ENCODE measurements at places on chromosomes 13 and 19.

- DNase-seq, result no peak
Observed at GRCh38 chr13:77374786-77375185, 47.9 kb upstream of the MYCBP2 start.

GRCh38 chr13:91726671-91727070, 328.2 kb downstream of the GPC5 start:
- DNase-seq, result no peak

DNA sequence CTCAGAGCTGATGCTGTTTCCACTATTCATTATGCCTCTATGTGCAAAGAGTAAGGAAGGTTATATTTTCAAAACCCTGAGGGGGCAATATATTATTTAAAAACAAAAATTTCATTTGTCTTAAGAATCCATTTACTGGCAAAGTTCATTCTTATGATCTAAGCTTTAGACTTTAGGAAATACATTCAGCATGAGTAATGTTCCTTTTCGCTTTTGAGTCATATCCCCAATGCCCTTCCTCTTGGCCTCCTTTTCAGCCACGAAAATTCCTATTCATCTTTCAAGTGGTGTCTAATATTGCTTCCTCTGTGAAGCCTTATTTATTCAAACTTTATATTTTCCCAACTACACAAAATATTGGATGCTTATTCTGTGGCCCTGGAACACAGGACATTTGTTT, 1317.0 kb downstream of the PCDH9 start:
- peak; percentile 76 for DNase-seq

GRCh38 chr13:33134213-33134612, 118.0 kb downstream of the KL start:
- DNase-seq, result peak; percentile 23

DNA sequence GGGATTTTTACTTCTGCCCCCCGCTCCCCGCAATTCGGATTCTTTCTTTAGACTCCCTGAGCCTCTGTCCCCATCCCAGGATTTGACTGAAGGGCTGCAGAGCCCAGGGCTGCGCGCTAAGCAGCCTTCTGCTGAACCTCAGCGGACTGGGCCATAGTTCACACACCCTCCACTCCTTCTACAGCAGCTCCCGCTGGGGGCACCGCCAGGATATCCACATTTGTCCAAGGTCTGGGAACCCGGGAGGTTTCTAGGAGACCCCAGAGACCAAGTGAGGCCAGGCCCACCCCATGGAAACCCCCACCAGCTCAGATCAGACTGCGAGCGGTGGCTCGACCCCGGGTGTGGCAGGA, 463.3 kb downstream of the ITGBL1 start:
- DNase-seq, result no peak

DNA sequence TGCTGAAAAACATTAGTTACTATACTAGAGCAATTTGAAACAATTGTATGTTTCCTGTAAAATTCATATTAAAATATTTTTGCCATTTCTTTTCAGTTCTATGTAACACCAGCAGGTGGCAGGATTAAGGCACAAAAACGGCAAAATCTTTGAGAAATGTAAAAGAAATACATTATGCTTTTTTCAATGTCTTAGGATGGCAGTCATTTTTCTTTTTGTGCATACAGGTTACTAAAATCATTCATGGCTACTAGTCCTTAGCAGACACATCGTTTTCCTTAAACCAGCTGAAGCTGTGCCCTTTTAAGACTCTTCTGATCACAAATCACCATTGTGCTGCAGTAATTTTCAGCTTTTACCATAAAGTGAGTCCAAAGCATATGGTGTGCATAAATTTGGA, 800.7 kb upstream of the SLITRK5 start:
- peak; percentile 6 for DNase-seq

- no peak for DNase-seq
Observed at GRCh38 chr19:34818270-34818669, 45.3 kb upstream of the ZNF599 start.

DNA sequence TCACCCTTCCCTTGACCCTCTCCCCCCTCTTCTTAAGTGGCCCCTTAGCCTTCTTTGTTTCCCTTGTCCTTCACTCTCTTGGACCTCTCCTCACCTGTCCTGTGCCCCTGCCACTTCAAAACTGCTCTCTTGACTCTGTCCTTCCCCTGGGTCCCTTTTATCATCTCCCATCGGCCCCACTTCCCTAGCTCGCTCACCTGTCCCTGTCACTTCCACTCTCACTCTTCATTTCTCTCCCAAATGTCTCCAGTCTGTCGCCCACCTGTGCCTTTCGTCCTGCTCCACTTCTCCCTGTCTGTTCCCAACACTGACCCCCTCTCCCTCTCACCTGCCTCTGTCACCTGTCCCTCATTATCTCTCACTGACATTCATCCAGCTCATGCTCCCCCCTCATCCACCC, 699 bp downstream of the IFNL1 start:
- DNase-seq, result no peak

GRCh38 chr19:38492181-38492813, 58.8 kb downstream of the RYR1 start:
- DNase-seq, result no peak

DNA sequence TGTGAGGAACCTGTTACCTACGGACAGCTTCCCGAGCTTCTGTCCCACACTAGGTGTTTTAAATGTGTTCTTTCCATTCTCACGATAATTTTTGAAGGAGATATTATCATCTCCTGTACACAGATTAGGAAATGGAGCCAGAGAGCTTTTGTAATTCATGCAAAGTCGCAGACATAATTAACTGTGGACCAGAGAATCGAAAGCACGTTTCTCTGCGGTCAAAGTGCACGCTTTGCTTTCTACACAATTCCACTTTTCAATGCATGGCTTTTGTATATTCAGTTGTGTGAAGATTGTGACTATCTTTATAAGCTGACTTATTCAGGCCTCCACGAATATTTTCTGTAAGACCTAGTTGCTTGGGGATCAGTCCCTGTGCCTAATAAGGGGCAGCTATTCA, 81.7 kb upstream of the SLC10A2 start:
- no peak for DNase-seq

- DNase-seq, result no peak
Observed at GRCh38 chr13:71828564-71828963, 38.4 kb downstream of the DACH1 start.

DNA sequence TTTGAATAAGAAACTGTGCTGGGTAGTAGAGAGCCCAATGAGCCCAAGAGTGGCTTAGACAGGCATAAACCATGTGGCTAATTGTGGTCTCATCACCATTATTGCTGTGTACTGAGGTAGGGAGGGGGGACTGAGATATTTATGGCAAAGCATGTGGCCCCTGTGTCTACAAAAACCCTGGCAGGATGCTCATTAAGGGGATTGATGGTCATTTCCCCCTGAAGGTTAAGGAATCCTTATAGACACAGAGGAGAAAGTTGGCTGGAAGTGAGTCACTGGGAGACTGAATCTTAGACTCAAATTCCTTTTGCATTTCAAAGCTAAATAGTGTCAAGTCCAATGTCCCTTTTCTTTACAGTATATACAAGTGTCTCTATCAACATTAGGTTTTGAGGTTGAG, 9.8 kb upstream of the DACT3 start:
- peak; percentile 28 for DNase-seq

DNA sequence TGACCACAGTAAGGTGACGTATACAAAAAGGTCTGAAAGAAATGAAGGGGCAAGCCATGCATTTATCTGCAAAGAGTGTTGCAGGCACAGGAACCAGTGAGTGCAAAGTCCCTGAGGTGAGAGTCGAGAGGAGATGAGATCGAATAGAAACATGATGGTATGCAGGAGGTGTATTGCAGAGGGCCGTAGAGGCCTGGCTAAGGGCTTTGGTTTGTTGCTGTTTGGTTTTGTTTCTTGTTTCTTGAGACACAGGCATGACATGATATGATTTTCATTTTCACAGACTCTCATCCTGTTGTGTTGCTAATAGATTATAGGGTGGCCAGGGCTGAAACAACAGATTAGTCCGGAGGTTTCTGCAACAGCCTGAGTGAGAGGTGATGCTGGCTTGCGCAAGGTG, 80.4 kb downstream of the HSPH1 start:
- no peak for DNase-seq

- DNase-seq, result no peak
Observed at GRCh38 chr13:82501834-82502233, 1380.4 kb downstream of the SLITRK1 start.

DNA sequence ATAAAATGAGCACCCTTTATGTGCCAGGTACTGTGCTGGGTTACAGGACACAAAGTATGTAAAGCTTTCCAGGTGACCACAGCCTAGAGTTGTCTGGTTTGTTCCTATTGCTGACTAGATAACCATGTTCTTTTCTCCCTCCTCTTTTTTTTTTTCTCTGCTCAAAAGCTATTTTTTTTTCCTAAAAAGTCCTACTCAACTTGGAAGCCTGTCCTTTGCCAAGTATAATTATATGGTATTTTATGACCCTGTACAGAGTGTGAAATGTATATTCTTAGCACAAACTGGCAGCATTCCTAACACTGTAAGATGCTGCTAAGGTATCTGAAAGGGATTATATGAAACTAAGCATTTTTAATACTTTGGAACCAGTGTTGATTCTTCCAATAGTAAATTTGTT, 171.0 kb downstream of the GPC6 start:
- no peak for DNase-seq

GRCh38 chr19:29308977-29309590, 96.1 kb upstream of the UQCRFS1 start:
- no peak for DNase-seq

GRCh38 chr13:85833921-85834320, 34.7 kb upstream of the SLITRK6 start:
- no peak for DNase-seq

DNA sequence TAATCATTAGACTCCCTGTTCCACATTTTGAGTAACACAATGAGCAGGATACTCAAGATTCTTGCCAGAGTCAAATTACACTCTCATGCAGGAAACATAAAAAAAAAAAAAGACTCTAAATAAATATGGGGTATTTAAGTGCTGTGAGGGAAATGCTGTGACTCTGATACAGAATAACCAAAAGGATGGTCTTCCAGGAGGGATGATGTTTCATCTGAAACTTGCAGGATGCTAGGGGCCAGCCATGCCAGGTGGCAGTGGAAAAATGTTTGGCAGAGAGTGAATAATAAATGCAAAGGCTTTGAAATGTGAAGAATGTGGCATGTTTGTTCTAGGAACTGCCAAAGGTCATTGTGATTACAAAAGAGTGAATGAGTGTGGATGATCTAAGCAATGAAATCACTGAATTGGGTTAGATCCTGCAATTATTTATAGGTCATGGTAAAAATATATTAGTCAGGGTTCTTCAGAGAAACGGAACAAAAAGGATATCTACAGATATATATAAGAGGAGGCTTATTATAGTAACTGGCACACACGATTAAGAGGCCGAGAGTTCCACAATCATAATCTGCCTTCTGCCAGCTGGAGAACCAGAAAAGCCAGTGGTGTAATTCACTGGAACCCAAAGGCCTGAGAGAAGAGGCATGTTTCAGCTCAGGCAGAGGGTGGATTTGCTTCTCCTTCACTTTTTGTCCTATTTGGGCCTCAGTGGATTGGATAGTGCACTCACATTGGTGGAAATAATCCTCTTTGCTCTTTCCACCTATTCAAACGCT, 1832.8 kb upstream of the MIR17HG start:
- peak; percentile 88 for DNase-seq

DNA sequence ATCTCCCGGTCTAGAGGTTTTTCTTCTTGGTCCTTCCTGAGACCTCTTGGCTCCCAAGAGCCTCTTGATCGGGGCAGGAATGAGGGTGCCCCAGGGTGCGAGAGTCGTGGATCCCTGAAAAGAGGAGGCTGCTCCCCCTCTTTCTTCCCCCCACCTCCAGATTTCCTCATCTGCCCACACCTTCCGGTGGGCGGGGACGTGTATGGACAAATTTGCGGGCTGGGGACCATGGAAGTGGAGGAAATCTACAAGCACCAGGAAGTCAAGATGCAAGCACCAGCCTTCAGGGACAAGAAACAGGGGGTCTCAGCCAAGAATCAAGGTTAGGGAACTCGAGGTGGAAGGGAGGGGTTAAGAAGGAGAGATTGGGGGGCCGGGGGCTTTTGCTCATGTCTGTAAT, at the start of gene MCEMP1:
TSS of gene MCEMP1 (plus strand) at position 237 of the 400 bp plus-strand sequence. CDS start at position 268, 31 bp downstream.
- no peak for DNase-seq

DNA sequence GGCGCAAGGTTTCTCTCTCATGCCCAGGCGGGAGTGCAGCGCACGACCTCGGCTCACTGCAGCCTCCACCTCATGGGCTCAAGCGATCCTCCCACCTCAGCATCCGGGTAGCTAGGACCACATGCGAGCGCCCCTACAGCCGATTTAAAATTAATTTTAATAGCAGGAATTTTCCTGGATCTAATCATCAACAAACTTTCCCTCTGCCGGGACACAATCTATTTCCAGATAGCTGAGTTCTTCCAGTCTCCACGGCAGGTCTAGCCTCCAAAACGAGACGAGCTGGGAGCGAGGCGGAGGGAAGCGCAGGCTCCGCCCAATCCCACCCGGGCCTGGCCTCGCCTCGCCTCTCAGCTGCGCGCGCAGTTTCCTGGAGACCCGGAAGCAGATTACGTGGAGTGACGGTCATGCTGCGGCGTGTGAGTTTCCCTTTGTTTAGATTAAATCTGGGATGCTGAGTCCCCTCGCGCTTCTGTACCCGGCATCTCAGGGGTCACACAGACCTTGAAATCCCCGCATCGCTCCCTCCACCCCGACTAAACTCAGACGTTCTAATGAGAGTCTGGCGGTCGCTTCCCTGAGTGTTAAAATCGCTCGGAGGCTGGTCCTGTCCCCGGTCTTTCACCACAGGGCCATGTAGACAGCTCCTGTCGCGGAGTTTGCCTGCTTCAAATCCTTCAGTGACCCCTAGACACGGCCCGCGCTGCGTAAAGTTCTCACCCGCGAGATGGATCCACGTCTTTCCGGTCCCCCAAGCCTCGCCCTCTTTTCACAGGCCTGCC, at the start of gene ZNF880:
TSS of gene ZNF880 (plus strand) at position 365 of the 782 bp plus-strand sequence. CDS start at position 408, 43 bp downstream.
- DNase-seq, result peak; percentile 91

- no peak for DNase-seq
Observed at GRCh38 chr19:47093841-47094240, 19.7 kb downstream of the ZC3H4 start.

GRCh38 chr13:90197722-90198121, 1149.8 kb upstream of the MIR17HG start:
- peak; percentile 66 for DNase-seq

- DNase-seq, result no peak
Observed at GRCh38 chr19:5814123-5814851, 9.4 kb downstream of the NRTN start.

DNA sequence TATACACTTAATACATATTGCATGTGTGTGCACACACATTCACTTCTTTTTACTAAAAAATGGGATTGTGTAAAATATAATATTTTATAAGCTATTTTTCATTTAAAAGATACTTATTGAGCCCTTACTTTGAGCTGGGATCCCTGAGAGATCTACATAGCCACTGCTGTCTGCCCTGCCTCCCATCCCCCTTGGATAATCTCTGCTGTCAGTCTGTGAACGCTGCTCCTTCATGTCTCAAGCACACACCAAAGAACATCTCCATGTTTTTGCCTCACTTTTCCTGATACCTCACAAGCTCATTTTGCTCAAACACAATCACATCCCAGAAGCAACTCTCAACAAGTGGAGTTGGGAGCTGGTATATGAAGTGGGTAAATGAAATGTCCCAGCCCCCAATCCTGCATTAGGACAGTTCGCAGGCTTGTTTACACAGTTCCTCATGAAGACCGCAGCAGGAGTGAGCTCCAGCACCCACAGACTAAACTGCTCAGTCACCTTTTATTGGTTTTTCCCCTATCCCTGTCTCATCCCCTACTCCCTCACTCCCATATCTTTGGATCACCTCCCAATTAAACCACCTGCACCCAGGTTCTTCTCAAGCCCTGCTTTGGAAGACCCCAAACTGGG, 108.3 kb upstream of the FRY start:
- no peak for DNase-seq

- DNase-seq, result no peak
Observed at GRCh38 chr19:57675881-57676280, 5.9 kb upstream of the ZNF551 start.

All from epithelial cell of esophagus (primary cell).